ENCODE measurements at places on chromosomes 1 and 21.

GRCh38 chr1:232017057-232017456, 390.5 kb downstream of the DISC1 start:
- DNase-seq = no peak

- DNase-seq = no peak
These were observed 266.6 kb upstream of the SGIP1 start for GRCh38 chr1:66267201-66267940.

DNA sequence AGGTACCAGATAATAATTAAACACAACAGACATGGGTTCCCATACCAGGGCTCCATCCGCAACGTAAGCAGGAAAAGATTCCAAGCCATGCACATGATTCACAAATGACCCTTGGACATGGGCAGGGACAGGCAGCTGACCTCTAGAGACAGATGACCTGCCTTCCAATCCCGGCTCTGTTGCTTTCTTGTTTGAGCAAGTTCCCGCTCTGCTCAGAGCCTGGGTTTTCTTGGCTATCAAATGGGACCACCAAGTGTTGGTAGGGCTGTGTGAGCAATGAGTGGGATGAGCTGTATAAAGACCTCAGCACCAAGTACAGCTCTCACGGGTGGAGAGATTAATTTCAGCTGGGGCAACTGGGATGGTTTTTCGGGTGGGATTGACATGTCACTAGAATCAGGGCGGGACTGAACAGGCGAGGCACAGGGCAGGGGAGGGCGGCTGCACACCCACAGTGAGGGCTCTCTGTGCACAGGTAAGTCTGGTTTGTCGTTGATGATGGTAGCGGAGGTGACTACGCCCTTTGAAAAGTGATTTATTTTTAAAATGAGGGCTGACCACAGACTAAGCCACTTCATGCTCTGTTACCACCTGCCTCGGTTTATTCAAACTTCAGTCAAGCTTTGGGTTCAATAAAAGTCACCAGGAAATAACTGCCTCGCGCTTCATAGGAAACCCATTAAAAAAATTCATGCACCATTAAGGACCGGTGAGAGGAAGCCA, 57.5 kb upstream of the IFFO2 start:
- DNase-seq = no peak

DNA sequence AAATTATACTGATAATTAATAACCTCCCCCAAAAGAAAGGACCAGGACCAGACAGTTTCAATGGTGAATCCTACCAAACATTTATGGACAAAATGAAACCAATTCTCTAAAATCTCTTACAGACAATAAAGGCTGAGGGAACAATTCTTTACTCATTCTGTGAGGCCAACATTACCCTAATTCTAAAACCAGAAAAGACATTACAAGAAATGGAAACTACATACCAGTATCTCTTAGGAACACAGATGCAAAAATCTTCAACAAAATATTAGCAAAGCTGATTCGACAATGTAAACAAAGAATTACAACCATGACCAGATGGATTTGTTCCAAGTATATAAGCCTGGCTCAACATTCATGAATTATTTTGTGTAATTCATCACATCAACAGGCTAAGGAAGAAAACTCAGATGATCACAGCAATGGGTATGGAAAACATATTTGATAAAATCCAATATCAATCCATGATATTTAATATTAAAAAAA, 8.6 kb downstream of the TMED5 start:
- DNase-seq = no peak

GRCh38 chr1:66633159-66633558, 99.2 kb downstream of the SGIP1 start:
- no peak for DNase-seq

Measured in fibroblast of the conjunctiva (primary cell).